ENCODE measurements at places on chromosomes 7 and 10.
A peak's percentile ranks its signal among the peaks of the same experiment; 100 is the strongest.

DNA sequence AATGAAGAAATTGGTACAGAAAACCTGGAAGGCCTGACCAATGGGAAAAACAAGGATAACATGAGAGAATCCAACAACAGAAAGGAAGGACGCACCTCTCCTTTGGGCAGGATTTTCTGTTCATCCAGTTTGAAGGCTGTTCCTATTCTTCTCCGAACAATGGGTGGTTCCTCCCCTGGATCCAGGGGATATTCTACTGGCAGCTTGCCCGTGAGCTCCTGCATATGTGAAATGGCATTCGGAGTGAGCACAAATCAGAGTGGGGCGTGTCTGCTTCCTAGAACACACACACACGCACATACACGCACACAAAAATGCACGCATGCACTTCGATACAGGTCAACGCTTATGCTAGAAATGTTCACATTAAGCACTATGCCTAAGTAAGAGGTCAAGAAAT is 83.5 kb downstream of the PRPF18 start:
- no peak for DNase-seq

DNA sequence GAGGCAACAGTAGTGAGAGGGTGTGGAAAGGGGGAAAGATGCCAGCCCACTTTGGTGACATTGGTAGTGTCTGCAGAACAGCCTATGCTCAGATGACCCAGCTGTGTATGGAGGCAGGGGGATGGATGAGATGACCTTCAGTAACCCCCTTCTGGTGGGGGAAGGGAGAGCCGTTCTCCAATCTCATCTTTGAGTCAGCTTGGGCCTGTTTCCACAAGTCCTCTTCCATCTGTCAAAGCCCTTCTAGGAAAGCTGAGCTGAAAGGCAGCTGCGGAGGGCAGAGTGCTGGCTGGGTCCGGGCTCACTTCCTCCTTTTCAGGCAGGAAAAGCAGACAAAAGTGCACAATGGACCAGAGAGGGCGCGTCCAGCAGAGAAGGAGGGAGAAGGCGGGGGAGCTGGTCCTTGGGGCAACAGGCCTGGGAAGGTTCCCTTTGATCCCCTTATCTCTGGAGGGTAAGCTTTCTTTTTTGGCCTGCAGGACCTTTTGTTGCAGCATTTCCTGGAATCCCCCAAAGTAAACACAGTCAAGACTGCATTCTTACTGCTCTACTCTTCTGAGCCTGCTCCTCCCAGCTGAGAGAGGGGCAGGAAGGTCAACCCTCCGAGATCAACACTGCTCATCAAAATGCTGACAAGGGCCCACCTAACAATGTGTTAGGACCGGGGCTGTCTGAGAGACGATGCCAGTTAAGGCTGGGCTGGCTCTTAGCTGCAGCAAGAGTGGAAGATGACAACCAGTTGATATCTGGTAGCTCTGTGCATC is 1.2 kb upstream of the LRMDA start:
- DNase-seq: peak; percentile 36

- DNase-seq: peak; percentile 48
Observed at GRCh38 chr10:14822879-14823755, 14.7 kb downstream of the CDNF start.

DNA sequence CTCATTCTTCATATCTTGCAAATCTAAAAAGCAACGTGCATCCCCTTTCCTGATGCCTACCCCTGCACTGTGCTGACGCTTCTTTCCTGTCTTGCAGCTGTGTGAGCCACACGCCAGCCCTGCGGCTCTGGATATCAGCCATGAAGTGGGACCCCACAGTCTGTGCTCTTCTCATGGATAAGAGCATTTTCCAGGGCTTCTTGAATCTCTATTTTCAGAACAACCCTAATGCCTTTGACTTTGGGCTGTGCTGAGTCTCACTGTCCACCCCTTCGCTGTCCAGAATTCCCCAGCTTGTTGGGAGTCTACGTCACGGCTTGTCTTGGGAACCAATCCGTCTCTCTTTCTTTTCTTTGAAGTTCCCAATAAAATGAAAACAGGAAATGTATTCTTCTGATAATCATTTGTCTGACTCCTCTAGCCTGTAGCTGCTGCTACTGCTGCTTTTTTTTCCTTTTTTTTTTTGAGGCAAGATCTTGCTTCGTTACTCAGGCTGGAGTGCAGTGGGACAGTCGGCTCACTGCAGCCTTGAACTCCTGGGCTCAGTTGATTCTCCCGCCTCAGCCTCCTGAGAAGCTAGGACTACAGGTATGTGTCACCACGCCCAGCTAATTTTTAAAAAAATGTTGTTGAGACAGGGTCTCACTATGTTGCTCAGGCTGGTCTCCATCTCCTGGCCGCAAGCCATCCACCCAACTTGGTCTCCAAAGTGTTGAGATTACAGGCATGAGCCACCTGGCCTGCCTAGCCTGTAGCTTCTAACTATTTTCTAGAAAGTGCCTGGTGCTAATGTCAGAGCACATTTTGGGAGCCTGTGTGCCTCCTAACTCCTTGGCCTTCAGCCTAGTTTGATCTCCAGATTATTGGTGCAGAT is 30.3 kb downstream of the GSTO2 start:
- no peak for DNase-seq

- DNase-seq: no peak
Observed at GRCh38 chr10:118835682-118836326, 81.0 kb upstream of the CACUL1 start.

DNA sequence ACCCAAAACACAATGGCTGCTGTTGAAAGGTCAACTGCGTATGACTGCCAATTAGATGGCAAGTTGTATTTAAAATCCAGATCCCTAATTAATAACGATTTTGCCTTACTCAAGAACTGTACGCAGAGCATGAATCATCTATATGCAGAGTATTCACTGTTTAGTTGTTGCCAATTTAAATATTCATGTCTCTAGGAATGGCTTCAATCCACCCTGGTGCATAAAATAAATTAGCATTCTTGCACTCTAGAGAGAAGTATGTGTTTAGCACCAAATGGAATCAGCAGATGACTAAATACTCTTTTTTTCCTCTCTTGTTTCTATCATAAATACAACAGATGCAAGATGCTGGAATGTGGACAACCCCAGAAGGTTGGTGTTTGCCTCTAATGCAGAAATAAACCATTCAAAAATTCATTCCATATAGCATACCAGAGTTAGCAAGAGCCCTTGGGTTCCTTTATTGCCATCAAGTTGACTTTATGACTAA is 320.3 kb downstream of the LRRTM3 start:
- DNase-seq: no peak

GRCh38 chr10:69858201-69858600 is 56.5 kb downstream of the COL13A1 start:
- DNase-seq: no peak

- peak; percentile 57 for DNase-seq
Observed at GRCh38 chr10:28077889-28078288, 79.0 kb upstream of the ODAD2 start.

DNA sequence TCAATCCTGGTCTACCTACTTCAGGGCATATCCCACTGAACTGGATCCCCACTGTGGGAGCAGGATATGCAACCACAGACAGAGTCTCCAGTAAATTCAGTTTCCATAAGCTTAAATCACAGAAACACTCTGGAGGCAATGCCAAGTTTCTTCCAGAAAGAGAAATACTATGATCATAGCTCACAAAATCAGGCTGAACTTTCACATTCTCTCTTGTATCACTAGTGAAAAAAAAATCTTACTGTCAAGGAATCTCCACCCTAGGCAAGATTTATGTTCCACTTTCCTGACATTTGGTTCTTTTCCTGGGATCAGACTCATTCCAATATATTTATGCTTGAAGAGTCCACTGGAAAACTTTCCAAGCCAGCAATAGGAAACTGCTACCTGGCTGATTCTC is 749.0 kb downstream of the SUGCT start:
- DNase-seq: no peak

- DNase-seq: no peak
Observed at GRCh38 chr7:153382641-153383101, 623.1 kb downstream of the ACTR3B start.

- no peak for DNase-seq
Observed at GRCh38 chr10:69406816-69407580, 9.7 kb downstream of the TACR2 start.

DNA sequence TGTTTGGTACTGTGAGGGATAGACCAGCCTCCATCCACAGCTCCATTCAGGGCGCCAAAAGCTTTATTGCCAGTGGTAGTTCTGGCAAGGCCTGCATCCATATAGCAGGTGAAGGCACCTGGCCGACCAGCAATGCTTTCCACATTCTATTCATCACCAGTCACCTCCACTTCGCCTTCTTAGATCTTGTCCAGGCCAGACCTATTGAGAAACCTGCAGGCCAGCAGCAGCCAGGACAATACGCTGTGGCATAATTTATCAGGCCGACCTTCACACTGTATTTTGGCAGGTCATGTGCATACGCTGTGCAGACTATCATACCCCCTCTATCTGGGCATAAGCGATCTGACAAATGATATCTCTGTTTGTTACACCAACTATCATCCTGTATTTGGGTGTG is 15.2 kb upstream of the KNDC1 start:
- no peak for DNase-seq

DNA sequence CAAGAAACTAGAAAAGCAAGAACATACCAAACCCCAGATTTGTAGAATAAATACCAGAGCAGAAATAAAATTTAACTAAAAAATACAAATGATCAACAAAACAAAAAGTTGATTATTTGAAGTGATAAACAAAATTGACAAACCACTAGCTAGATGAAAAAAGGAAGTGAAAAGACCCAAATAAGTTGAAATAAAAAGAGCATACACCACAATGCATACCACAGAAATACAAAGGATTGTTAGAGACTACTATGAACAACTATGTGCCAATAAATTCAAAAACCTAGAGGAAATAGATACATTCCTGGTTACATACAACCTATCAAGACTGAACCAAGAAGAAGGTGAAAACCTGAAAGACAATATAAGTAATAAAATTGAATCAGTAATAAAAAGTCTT is 333.4 kb downstream of the SH2D4B start:
- DNase-seq: no peak

DNA sequence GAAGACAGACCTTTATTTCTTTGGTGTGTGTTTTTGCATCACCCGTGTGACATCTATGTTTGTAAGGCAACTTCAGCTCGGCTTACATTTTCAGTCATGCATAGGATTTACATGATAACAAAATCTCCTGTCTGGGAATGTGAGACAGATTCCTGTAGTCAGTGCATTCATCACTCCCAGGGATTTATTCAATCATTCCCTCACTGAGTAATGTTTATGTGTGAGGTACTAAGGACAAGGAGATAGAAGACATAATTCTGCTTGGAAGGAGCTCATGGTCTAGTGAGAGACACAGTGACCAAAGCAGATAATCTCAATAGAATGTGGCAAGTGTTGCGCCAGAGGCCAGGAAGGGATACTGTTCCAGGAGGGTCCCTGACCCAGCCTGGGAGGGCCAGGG is 35.2 kb upstream of the BMPER start:
- DNase-seq: no peak

DNA sequence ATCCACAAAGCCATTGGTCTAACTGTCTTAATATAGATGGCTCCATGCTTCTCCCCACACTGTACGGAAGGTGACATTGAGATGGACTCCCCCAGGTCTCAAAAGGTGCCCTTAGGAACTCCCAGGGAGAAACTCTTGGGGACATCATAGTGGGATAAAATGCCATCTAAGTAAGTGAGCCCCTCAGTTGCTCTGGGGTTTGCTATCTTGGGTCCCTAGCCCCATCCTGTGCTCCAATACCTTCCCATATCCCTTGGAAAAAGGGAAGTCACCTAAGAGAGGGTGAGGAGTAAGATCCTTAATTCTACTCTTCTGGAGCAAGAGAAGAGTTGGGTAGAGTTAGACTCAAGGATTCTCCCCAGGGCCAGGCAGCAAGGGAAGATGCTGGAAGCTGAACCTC is 7.9 kb downstream of the PRRT4 start:
- DNase-seq: no peak

- no peak for DNase-seq
Observed at GRCh38 chr7:114008696-114009095, 89.9 kb upstream of the PPP1R3A start.

DNA sequence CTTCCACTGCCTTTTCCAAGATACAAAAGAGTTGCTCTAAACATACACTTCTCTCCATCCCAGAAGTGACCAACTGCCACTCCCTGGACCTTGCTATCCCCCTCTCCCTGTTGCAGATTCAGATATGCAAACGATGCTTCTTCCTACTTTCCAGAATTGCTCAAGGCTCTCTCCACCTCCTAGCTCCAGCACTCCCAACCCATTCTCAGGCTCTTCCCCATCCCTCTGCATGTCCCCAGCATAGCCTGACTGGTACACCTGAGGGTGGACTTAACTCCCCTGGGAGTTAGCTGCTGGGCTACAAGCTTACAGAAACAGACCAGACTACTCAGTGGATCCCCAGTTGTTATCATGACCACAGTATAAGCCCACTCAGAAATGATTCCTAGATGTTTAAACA is 27.6 kb downstream of the MKRN1 start:
- DNase-seq: no peak

GRCh38 chr10:49184642-49185111 is 3.5 kb downstream of the TMEM273 start:
- DNase-seq: no peak

GRCh38 chr7:113460067-113460466 is 341.7 kb upstream of the SMIM30 start:
- no peak for DNase-seq

- DNase-seq: no peak
Observed at GRCh38 chr7:133961724-133962123, 165.4 kb upstream of the LRGUK start.

DNA sequence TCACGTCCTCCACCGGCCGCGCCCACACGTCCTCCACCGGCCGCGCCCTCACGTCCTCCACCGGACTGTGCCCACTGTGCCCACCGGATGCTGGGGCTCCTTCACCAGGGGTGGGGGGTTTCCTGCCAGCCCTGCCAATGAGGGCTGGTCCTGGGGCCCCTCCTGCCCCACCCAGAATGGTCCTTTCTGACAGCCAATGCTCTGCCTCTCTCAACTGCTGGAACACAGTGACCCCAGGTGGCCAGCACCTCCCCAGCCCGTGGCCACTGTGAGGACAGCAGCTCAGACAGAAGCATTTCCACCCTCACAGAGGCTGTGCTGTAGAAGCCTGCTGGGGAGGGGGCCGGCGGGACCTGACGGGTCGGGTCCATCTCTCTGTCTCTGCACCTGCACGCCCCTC is 90.1 kb upstream of the DNAAF5 start:
- DNase-seq: peak; percentile 38

GRCh38 chr7:154837622-154838021 is 165.3 kb downstream of the PAXIP1 start:
- DNase-seq: no peak

- no peak for DNase-seq
Observed at GRCh38 chr10:28316696-28317095, 13.8 kb upstream of the MPP7 start.

GRCh38 chr7:2527505-2528467 is 8.2 kb downstream of the LFNG start:
- peak; percentile 75 for DNase-seq

Measured in mesenchymal stem cell (in vitro differentiated cells and primary cell).